ENCODE measurements at places on chromosomes 1 and 21. TPM values are rescaled to one million over a fixed set of nuclear protein-coding genes. Genes with fewer than 3 reads are reported as not detected.

- no peak overlapping the region for H3K27ac ChIP-seq
- no peaks in the 10 kb centered on the region for H3K27me3 ChIP-seq
Measured at GRCh38 chr1:34688006-34688741, 66.7 kb upstream of the GJB5 start.

DNA sequence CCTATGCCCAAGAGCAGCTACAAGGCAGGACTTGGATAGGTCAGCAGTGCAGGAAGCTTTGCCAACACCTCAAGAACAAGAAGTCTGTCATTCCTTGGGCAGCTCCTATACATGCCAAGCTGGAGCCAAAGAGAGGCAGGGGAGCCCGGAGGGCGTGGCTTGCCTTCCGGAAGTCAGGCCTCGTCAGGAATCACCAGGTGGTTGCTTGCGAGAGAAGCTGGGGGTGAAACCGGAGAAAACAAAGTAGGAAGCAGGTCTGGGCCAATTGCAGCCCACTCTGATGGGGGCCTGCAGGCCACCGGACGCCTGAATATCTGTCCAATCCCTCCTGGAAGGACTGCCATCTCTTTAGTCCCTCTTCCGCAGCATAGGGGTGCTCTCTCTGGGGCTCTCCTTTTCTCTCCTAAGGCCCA is 794 bp upstream of the FAM76A start:
- H3K4me1 ChIP-seq, result peaks cover 4% of the 10 kb centered on the region
- no peaks in the 10 kb centered on the region for H3K36me3 ChIP-seq
- H3K27ac ChIP-seq, result peak overlapping the region; percentile 47
- peak; percentile 30 for DNase-seq

GRCh38 chr1:55378582-55378981 is 163.4 kb upstream of the USP24 start:
- no peaks in the 10 kb centered on the region for H3K36me3 ChIP-seq
- H3K4me3 ChIP-seq, result no peak overlapping the region
- H3K4me1 ChIP-seq, result no peaks in the 10 kb centered on the region
- peak; percentile 31 for DNase-seq
- no peak overlapping the region for H3K27ac ChIP-seq

DNA sequence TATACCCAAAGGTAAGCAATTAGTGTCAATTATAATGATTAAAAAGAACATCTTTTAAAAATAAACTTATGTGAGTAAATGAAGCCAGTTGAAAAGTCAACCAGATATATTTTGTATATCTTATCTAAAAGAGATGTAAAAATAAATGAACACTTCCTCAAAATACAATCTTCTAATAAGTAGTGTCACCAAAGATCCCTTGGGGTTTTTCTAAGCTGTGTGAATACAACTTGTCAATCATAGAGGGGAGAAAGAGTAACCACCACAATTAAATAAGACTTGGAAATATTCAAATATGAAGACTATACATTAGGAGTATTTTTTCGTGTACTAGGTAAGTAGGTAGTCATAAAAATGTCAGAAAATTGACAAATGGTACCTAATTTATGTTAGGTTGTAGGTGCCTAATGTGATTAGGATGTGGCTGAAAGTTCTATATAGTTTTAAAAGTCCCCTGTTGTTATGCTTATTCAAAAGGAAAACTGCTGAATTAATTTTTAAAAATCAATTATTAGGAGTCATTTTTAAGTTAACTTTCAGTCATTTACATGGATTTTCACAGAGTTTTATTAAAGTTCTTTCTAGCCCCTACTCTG is 72.6 kb downstream of the RASAL2 start:
- no peak for DNase-seq
- H3K4me3 ChIP-seq, result no peak overlapping the region
- no peaks in the 10 kb centered on the region for H3K27me3 ChIP-seq
- no peak overlapping the region for H3K27ac ChIP-seq
- no peaks in the 10 kb centered on the region for H3K4me1 ChIP-seq

TSNAX gene
- 142 TPM for total RNA-seq

DNA sequence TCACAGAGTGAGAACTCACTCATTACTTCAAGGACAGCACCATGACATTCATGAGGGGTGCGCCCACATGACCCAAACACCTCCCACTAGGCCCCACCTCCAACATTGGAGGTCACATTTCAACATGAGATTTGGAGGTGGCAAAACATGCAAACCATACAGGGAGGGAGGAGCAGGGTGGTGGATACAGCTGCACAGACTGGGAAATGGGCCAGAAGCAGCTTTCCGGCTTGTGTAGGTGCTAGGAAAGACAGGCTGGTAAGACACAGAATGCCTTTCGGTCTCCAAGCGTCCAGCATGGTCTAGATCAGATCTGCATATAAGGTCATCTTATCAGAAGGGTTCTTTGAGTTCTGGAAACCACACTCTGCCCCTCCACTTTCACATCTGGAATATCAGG is 35.1 kb upstream of the TINAGL1 start:
- no peak overlapping the region for H3K4me3 ChIP-seq
- no peaks in the 10 kb centered on the region for H3K36me3 ChIP-seq
- H3K27ac ChIP-seq, result no peak overlapping the region
- H3K4me1 ChIP-seq, result no peaks in the 10 kb centered on the region

DNA sequence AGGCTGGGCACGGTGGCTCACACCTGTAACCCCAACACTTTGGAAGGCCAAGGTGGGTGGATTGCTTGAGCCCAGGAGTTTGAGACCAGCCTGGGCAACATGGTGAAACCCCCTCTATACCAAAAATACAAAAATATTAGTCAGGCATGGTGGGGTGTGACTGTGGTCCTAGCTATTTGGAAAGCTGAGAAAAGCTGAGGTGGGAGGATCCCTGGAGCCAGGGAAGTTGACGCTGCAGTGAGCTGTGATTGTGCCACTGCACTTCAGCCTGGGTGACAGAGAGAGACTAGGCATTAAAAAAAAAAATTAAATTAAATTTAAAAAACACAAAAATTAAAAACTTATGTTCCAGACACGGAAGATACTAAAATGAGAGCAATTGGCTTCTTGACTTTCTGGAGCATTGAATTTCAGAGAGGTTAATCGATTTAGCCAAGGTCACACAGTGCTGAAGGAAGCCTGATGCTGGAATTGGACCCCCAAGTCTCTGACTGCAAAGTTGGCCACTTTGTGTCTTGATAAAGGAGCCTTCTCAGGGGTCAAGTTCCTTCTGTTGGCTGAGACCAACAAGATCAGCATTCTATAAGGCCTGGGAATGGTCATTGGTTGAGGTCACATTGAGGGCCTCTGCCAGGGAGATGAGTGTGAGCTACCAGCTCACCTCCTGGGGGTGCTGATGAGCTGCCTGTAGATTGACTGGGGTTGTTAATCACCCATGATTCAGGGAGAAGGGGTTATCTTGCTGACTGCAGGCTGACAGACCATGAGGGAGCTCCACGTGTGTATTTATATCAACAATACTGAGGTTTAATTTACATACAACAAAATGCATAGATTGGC is 54.3 kb downstream of the RPS6KA1 start:
- no peak overlapping the region for H3K27ac ChIP-seq
- no peaks in the 10 kb centered on the region for H3K4me1 ChIP-seq
- no peaks in the 10 kb centered on the region for H3K36me3 ChIP-seq
- no peaks in the 10 kb centered on the region for H3K27me3 ChIP-seq
- no peak overlapping the region for H3K4me3 ChIP-seq
- DNase-seq, result no peak

DNA sequence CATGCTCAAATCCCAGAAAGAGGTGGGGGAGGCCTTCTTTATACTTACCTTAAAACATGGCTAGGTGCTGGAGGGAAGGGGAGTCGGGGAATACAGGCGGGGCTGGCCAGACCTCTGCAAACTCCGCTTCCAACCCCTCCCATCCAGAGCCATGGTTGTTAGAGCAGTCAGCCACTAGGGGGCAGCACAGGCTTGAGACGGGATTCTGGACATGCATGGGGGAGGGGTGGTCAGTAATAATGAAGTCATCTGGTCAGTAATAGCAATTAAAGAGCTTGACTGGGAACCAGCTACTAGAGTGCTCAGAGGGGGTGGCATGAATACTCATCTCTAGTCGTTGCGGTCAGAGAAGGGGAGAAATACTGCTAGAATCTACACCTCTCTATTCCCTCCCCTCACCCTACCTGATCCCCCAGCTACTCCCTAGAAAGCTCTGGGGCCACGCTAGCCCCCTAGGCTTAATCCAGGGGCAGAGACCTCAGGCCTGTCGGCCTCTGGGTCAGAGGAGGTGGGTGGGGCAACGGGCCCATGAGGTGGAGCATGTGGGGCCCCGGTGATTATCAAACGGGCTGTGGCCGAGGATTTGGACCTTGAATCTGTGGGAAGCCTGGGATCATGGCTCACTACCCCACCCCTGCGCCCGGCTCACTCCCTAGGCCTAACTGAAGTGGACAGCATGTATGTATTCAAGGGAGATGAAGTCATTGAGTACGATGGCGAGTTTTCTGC is 2.9 kb downstream of the CASQ1 start:
- H3K27me3 ChIP-seq, result no peaks in the 10 kb centered on the region
- no peak overlapping the region for H3K27ac ChIP-seq
- no peaks in the 10 kb centered on the region for H3K36me3 ChIP-seq
- H3K4me3 ChIP-seq, result no peak overlapping the region

GRCh38 chr21:38988509-38989378 is 183.0 kb downstream of the ETS2 start:
- H3K27me3 ChIP-seq, result no peaks in the 10 kb centered on the region
- H3K36me3 ChIP-seq, result no peaks in the 10 kb centered on the region
- H3K4me3 ChIP-seq, result no peak overlapping the region
- no peak for DNase-seq
- peaks cover 9% of the 10 kb centered on the region for H3K4me1 ChIP-seq

OR2L13 gene
- not detected for total RNA-seq

ESPN gene
- total RNA-seq, result 2.5 TPM

- no peak overlapping the region for H3K27ac ChIP-seq
- no peaks in the 10 kb centered on the region for H3K27me3 ChIP-seq
- DNase-seq, result no peak
- no peaks in the 10 kb centered on the region for H3K36me3 ChIP-seq
- H3K4me1 ChIP-seq, result no peaks in the 10 kb centered on the region
- no peak overlapping the region for H3K4me3 ChIP-seq
Measured at GRCh38 chr1:83499998-83500397, 498.9 kb downstream of the TTLL7 start.

DNA sequence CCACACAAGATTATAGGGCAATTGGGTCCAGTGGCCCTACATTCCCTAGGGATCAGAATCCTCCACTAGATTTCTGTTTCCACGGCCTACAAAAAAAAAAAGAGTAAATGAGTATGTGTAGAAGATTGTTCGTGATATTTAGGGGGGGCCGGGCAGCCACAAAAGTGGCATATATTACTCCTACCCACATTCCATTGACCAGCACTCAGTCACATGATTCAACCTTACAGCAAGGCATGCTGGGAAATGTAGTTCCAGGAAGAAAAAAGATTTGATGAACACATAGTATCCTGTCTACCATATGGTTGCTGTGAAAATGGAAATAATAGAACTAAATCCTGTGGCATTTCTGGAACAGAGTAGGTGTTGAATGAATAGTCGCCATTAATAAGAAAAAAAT is 43.4 kb upstream of the GJB5 start:
- DNase-seq, result no peak
- no peaks in the 10 kb centered on the region for H3K4me1 ChIP-seq
- no peak overlapping the region for H3K27ac ChIP-seq
- H3K4me3 ChIP-seq, result no peak overlapping the region
- no peaks in the 10 kb centered on the region for H3K36me3 ChIP-seq
- no peaks in the 10 kb centered on the region for H3K27me3 ChIP-seq

GRCh38 chr1:3857791-3858129 is 484 bp downstream of the DFFB start:
- H3K27ac ChIP-seq, result peak overlapping the region; percentile 87
- peak overlapping the region; percentile 76 for H3K4me3 ChIP-seq
- peaks cover 6% of the 10 kb centered on the region for H3K4me1 ChIP-seq
- DNase-seq, result no peak

DNA sequence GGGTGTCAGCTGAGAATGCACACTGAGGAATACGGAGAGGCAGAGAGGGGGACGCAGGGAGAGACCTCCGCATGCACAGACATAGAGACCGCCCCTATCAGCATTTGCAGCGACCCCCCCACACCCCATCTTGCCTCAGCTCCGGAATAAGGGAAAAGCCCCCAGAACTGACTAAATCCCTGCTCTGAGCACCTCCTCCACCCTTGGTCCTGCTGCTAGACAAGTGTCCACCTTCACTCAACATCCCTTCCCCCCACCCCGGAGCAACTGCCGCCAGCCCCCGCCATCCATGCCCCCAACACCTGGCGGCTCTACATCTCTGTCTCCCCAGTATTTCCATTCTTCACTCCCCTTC is 769 bp downstream of the SV2A start:
- H3K27me3 ChIP-seq, result no peaks in the 10 kb centered on the region
- H3K4me3 ChIP-seq, result peak overlapping the region; percentile 49
- no peaks in the 10 kb centered on the region for H3K36me3 ChIP-seq
- DNase-seq, result no peak

SPOCD1 gene
- total RNA-seq, result 1.5 TPM

KCNJ9 gene
- total RNA-seq, result not detected

PRAMEF1 gene
- total RNA-seq, result not detected

- no peaks in the 10 kb centered on the region for H3K27me3 ChIP-seq
- peak overlapping the region; percentile 39 for H3K27ac ChIP-seq
- H3K36me3 ChIP-seq, result no peaks in the 10 kb centered on the region
- DNase-seq, result no peak
- no peaks in the 10 kb centered on the region for H3K4me1 ChIP-seq
- no peak overlapping the region for H3K4me3 ChIP-seq
Measured at GRCh38 chr1:21292984-21293536, 2.8 kb upstream of the ECE1 start.

- no peaks in the 10 kb centered on the region for H3K27me3 ChIP-seq
- H3K4me3 ChIP-seq, result no peak overlapping the region
- no peaks in the 10 kb centered on the region for H3K4me1 ChIP-seq
- H3K36me3 ChIP-seq, result no peaks in the 10 kb centered on the region
- no peak for DNase-seq
Measured at GRCh38 chr1:31549809-31550620, 26.3 kb upstream of the TINAGL1 start.

GRCh38 chr1:54567961-54568360 is 19.9 kb downstream of the ACOT11 start:
- H3K4me1 ChIP-seq, result no peaks in the 10 kb centered on the region
- DNase-seq, result no peak
- H3K27ac ChIP-seq, result no peak overlapping the region
- H3K4me3 ChIP-seq, result no peak overlapping the region

KRTAP13-2 gene
- not detected for total RNA-seq

- H3K27ac ChIP-seq, result peak overlapping the region; percentile 98
- no peak overlapping the region for H3K4me3 ChIP-seq
- DNase-seq, result peak; percentile 68
- peaks cover 9% of the 10 kb centered on the region for H3K4me1 ChIP-seq
- no peaks in the 10 kb centered on the region for H3K27me3 ChIP-seq
Measured at GRCh38 chr1:27491748-27492700, 2.1 kb upstream of the WASF2 start.

GRCh38 chr1:62492521-62492920 is 55.7 kb downstream of the USP1 start:
- no peaks in the 10 kb centered on the region for H3K36me3 ChIP-seq
- no peak overlapping the region for H3K4me3 ChIP-seq
- H3K27ac ChIP-seq, result no peak overlapping the region
- DNase-seq, result no peak
- H3K27me3 ChIP-seq, result no peaks in the 10 kb centered on the region

SH3BGR gene
- total RNA-seq, result 27.9 TPM

GRCh38 chr1:203300441-203301330 is 4.6 kb upstream of the BTG2 start:
- no peak overlapping the region for H3K27ac ChIP-seq
- no peak overlapping the region for H3K4me3 ChIP-seq
- no peaks in the 10 kb centered on the region for H3K36me3 ChIP-seq
- H3K4me1 ChIP-seq, result no peaks in the 10 kb centered on the region

RNU1-4 gene
- under 0.01 TPM for total RNA-seq

- peak overlapping the region; percentile 35 for H3K27ac ChIP-seq
- H3K36me3 ChIP-seq, result no peaks in the 10 kb centered on the region
- peak; percentile 25 for DNase-seq
- H3K4me3 ChIP-seq, result no peak overlapping the region
- H3K4me1 ChIP-seq, result no peaks in the 10 kb centered on the region
- no peaks in the 10 kb centered on the region for H3K27me3 ChIP-seq
Measured at GRCh38 chr1:99590578-99591209, 55.2 kb upstream of the PALMD start.

Measured in uterus (tissue), 4 donors.